Breast epithelium (tissue), 4 donors: ENCODE measurements at places on chromosomes 2 and 18. TPM values are rescaled to one million over a fixed set of nuclear protein-coding genes. Genes with fewer than 3 reads are reported as not detected.

The ITGB1BP1 gene
- 35.7 TPM for total RNA-seq

The TYW5 gene
- total RNA-seq, result 7.2 TPM

The LDAH gene
- total RNA-seq, result 12.5 TPM

The ANKRD30BL gene
- not detected for total RNA-seq

The RAB6C gene
- 0.16 TPM for total RNA-seq

The PSMA8 gene
- total RNA-seq, result not detected

The IL36G gene
- not detected for total RNA-seq

The GPR35 gene
- total RNA-seq, result 1.6 TPM

The HRH4 gene
- total RNA-seq, result 0.29 TPM

The CLEC4F gene
- total RNA-seq, result not detected

The ZNF142 gene
- 16.0 TPM for total RNA-seq

The REG3G gene
- not detected for total RNA-seq

The CYP26B1 gene
- 3.9 TPM for total RNA-seq

The ALPP gene
- not detected for total RNA-seq

The LIPG gene
- 0.16 TPM for total RNA-seq

The PTH2R gene
- total RNA-seq, result 0.64 TPM

The SERPINB3 gene
- not detected for total RNA-seq

The TRABD2A gene
- 2.2 TPM for total RNA-seq

The SULT1C3 gene
- 2.0 TPM for total RNA-seq

The WNT10A gene
- 2.9 TPM for total RNA-seq

The COL3A1 gene
- total RNA-seq, result 98.1 TPM

The TCF23 gene
- not detected for total RNA-seq

The MYOM1 gene
- total RNA-seq, result 6.9 TPM

The PRADC1 gene
- total RNA-seq, result 25.6 TPM

The CXCR1 gene
- 0.16 TPM for total RNA-seq
